Activated CD4-positive, alpha-beta T cell treated with anti-CD3 and anti-CD28 coated beads, Interleukin-2, amount 50 U/mL, for 4 hours (primary cell): ENCODE measurements at places on chromosomes 2 and 18.

DNA sequence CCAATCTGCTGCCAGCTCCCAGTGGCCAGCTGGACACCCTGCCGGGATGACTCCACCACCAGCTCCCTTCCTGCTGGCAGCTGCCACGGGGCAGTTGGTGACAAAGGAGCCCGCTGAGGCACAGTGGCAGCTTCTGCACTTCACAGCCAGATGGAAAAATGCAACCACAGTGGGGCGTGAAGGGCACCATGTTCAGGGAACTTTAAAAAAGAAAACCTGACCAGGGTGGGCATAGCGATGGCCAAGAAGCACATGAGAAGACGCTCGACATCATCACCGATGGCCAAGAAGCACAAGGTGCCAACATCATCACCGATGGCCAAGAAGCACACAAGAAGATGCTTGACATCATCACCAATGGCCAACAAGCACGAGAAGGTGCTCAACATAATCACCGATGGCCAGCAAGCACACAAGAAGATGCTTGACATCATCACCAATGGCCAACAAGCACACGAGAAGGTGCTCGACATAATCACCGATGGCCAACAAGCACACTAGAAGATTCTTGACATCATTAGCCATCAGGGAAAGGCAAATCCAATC lies 243.5 kb downstream of the EIPR1 start:
- no peak for DNase-seq

GRCh38 chr2:172561270-172561669 lies 5.4 kb downstream of the PDK1 start:
- no peak for DNase-seq

- no peak for DNase-seq
Measured at GRCh38 chr2:33531549-33532059, 55.2 kb downstream of the RASGRP3 start.

DNA sequence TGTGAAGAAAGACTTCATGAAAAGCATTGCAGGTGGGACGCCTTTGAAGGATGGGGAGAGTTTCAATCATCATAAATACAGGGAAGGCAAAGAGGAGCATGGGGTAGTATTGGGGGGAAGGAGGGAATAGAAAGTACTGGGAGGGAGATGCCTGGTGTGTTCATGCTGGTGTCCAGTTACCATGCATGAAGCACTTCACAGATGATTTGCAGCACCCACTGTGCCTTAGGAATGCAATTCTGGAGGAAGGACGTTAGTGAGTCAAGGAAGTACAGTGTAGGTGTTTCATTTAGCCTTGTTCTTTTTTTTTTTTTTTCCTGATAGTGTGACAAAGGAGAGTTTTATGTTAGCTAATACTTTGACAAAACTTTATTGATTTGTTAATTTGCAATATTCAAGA lies 36.8 kb downstream of the ADAM23 start:
- no peak for DNase-seq

DNA sequence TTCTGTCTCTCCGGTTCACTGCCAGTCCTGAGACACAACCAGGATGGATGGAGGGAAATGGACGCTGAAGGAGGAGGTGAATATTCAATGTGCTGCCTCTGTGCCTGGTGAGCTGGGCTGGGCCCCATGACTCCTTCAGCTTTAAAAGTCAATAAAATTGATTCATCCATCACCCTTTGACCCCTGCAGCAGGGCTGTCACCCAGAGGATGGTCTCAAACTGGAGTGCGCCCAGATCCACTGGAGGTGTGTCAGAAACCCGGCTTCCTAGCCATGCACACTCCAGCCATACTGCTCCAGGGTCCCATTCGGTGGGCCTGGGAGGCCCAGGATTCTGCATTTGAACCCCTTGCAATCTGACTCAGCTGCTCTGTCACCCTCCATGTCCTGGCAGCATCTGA lies 94.1 kb upstream of the BOD1L2 start:
- DNase-seq, result no peak

GRCh38 chr2:189959450-189959849 lies 103.1 kb downstream of the MSTN start:
- no peak for DNase-seq
